ENCODE measurements at places on chromosomes 7 and 10.

- H3K27ac ChIP-seq, result peak overlapping the region; percentile 86
- H3K36me3 ChIP-seq, result no peaks in the 10 kb centered on the region
- no peak for DNase-seq
- peak overlapping the region; percentile 89 for H3K4me3 ChIP-seq
Measured at GRCh38 chr10:7408291-7409044, 2.4 kb downstream of the SFMBT2 start.

- no peaks in the 10 kb centered on the region for H3K27me3 ChIP-seq
- H3K4me3 ChIP-seq, result no peak overlapping the region
- H3K4me1 ChIP-seq, result peaks cover 5% of the 10 kb centered on the region
- H3K36me3 ChIP-seq, result no peaks in the 10 kb centered on the region
- H3K27ac ChIP-seq, result peak overlapping the region; percentile 64
Measured at GRCh38 chr10:121079226-121079625, 228.1 kb downstream of the WDR11 start.

GRCh38 chr7:155368894-155369600, 71.4 kb downstream of the INSIG1 start:
- DNase-seq, result no peak
- H3K4me1 ChIP-seq, result peaks cover 26% of the 10 kb centered on the region
- H3K36me3 ChIP-seq, result no peaks in the 10 kb centered on the region
- H3K27me3 ChIP-seq, result peaks cover 7% of the 10 kb centered on the region
- no peak overlapping the region for H3K27ac ChIP-seq

DNA sequence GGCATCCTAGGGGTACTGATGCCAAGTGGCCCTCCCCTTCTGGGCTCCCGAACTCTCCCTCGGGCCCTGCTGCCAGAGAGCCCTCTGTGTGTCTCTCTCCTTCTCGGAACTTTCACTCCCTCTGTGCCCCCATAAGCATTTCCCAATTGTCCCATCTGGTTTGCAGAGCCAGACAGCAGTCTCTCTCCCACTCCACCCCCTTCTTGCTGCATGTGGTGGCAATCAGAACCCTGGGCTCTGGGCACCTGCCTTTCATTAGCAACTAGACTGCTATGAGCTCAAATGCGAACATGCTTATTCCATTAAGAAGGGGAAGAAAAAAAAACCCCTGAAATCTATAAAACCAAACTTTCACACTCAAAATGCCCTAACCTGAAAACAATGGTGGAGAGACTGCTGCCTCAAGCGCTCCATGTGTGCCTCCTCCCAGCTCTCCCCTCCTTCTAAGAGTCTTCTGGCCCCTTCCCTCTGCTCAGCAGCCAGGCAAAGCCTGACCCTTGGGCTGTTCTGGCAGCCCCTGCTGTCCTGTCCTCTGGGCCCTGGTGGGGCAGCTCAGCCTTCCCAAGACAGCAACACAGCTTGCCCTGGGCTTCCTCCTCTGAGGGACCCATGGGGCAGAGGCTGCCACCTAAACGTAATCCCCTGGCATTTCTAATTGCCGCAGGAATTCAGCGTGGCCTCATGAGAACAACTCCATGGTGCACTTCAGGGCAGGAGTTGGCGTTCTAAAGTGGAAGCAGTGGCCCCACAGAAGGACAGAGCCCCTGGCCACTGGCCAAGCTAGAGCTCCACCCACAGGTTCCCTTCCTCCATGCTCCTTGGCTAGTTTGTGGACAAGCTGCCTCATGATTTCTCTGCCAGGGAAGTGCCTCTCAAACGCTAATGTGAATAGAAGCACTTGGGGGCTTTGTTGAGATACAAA, 415.4 kb downstream of the PLXNA4 start:
- H3K36me3 ChIP-seq, result peaks cover 3% of the 10 kb centered on the region
- peaks cover 12% of the 10 kb centered on the region for H3K4me1 ChIP-seq
- H3K27me3 ChIP-seq, result no peaks in the 10 kb centered on the region
- no peak for DNase-seq

- H3K27me3 ChIP-seq, result no peaks in the 10 kb centered on the region
- H3K4me1 ChIP-seq, result no peaks in the 10 kb centered on the region
- H3K36me3 ChIP-seq, result no peaks in the 10 kb centered on the region
- H3K4me3 ChIP-seq, result no peak overlapping the region
Measured at GRCh38 chr7:81232084-81232799, 313.4 kb upstream of the SEMA3C start.

DNA sequence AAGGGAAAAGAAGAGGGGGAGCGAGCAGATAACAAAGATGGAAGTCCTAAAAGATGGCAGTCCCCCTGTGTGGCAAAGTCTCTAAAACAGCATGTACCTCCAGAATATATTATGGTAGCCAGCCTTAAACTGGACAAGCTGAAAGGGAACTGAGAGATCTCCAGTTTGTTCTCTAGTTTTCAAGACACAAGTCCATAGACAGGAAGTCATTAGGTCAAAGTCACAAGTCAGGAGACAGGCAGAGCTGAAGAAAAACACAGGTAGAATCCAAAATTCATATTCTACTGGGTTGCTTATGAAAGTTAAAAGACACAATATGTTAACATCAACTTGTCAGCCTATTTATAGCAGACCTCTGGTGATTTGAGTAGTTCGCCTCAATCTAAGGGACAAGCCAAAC, 38.7 kb downstream of the FAM107B start:
- peak overlapping the region; percentile 61 for H3K27ac ChIP-seq
- peaks cover 27% of the 10 kb centered on the region for H3K4me1 ChIP-seq
- no peak overlapping the region for H3K4me3 ChIP-seq

- DNase-seq, result peak; percentile 53
- H3K4me3 ChIP-seq, result no peak overlapping the region
- H3K27me3 ChIP-seq, result no peaks in the 10 kb centered on the region
- no peaks in the 10 kb centered on the region for H3K36me3 ChIP-seq
Measured at GRCh38 chr7:36600869-36601530, 123.3 kb downstream of the AOAH start.

Measured in esophagus muscularis mucosa (tissue), 4 donors.